Spleen (tissue), 13 donors: ENCODE measurements at places on chromosomes 1 and 21. TPM values are rescaled to one million over a fixed set of nuclear protein-coding genes. Genes with fewer than 3 reads are reported as not detected.

The GSTM5 gene
- 3.4 TPM for total RNA-seq

The LAD1 gene
- 0.83 TPM for total RNA-seq

The RNF186 gene
- not detected for total RNA-seq

The CNKSR1 gene
- 1.8 TPM for total RNA-seq

The LORICRIN gene
- total RNA-seq: not detected

The CHI3L2 gene
- total RNA-seq: 25.6 TPM

The WNT3A gene
- not detected for total RNA-seq

The IL24 gene
- not detected for total RNA-seq

The NT5C1A gene
- not detected for total RNA-seq

DNA sequence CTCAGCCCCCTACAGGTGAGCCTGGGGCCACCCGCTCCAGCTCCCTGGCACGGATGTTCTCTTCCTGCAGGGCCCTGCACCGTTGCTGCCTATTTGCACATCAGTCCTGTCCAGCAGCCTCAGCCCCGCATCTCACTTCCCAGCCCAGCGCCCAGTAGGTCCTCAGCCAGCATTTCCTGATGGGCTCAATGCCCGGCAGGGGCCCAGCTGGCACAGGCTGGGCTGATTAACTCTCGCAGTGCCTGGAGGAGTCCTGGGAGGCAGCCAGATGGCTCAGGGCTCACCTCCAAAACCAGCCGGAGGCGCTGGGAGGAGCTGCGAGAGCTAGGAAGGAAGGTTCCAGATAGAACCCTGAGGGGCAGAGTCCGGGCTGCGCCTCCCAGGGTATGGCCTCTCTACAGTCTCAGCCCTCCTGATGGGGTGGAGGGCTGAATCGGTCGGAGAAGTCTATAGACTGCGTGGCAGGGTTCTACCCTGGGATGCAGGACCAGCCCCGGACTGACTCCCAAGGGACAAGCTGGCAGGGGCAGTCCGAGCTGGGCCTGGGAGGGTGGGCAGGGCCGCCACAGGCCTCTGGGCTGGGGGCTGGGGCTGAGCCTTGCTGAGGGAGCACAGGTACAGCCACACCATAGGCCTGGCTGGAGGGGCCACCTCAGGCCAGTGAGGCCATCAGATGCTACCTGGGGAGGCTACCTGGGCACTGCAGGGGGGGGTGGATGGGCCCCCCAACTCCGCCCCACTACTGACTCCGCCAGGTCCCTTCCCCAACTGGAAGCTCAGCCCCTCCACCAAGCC is 19.2 kb upstream of the CLSTN1 start:
- peak; percentile 63 for DNase-seq

- no peak for DNase-seq
These were observed 1.5 kb downstream of the EPRS1 start for GRCh38 chr1:220044678-220045355.

DNA sequence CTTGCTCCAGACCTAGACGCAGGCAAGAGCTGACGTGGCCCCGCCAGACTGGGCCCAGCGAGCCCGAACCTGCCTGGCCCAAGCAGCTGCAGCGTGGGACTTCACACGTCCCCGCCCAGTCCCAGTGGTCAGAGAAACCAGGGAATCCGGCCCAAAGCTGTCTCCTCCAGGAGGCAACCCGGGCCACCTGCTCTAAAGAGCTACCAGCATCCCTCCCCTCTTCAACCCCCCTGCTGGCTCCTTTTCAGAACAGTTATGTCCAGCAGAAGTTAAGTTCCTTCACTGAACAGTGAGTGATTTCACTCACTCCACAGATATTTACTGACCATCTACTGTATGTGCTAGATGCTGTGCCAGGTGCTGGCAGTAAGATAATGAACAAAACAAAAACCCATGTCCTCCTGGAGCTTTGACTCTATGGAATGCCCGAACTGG is 2.1 kb upstream of the EFNA1 start:
- no peak for DNase-seq

GRCh38 chr21:40853956-40854688 is 7.2 kb upstream of the DSCAM start:
- no peak for DNase-seq

DNA sequence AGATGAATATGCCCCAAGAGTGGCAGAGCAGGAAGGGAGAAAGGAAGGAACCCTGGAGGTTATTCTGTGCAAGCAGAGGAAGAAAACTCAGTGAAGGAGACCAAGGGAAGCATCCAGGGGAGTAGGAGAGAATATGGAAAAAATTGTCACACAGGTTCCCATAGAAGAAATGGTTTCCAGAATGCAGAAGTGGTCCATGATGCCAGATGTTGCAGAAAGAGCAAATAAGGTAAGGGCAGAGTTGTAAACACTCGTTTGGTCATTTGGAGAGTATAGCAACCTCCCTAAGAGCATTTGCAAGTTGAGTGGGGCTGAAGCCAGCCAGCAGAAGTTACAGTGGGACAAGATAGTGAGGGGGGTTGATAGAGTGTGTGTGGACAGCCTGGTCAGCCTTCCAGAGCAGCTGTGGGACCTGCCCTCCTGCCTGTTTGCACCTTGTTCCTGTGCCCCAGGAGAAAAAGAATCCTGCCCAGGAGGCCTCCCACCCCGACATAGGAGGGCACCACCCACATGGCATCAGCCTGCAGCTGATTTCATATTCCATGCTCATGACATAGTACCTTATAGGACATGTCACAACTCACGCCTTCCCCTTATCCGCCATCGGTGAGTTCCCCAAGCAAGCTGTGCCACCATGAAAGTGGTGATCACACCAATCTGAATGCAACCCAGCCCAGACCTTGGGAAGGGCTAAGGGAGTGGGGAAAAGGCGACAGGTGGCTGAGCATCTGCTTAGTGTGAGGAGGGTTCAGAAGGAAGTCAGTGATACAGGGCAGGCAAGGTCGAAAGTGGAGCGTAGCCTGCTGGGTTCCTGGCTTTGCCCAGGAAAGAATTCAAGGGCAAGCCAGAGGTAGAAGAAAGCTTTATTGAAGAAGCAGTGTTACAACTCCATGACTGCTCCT is 8.2 kb upstream of the NEK2 start:
- no peak for DNase-seq

DNA sequence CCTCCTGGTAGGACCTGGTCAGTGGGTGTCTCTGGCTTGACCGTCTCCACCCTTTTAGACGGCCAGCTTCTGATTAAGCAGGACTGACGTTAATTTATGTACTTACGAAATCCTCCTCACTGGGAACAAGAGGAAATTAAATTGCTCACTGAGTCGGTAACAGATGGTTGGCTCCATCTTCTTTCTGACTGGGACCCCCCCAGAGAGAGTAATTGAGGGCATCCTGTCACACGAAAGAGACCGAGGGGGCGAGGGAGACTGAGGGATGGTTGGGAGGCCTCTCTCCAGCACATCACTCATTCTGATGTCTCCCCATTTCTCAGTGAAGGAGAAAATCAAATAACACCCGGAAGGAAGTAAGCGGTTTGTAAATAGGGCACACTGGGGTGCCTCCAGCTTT is 104.8 kb downstream of the OMA1 start:
- DNase-seq: no peak

GRCh38 chr1:6783936-6784559 is 1.2 kb upstream of the CAMTA1 start:
- no peak for DNase-seq

DNA sequence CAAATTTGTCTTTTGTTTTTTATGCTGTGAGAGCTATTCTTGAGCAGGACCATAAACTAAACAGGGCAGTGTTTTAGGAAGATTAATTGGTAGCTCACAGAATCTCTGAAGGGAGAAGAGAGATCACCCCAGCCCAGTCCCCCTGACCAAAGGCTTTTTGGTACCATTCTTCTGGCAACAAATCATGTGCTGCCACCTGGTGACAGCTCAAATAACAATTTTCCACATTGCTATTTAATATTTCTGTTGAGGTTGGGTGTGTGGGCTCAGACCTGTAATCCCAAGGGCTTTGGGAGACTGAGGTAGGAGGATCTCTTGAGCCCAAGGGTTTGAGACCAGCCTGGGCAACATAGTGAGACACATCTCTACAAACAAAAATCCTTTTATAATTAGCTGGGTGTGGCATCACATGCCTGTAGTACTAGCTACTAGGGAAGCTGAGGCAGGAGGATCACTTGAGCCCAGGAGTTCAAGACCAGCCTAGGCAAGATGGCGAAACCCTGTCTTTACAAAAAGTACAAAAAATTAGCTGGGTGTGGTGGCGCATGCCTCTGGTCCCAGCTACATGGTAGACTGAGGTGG is 2.2 kb upstream of the TESK2 start:
- peak; percentile 49 for DNase-seq

GRCh38 chr1:117826540-117827078 is 102.8 kb downstream of the GDAP2 start:
- no peak for DNase-seq

- DNase-seq: no peak
These were observed 291.8 kb upstream of the USP24 start for GRCh38 chr1:55506740-55507577.

GRCh38 chr1:178594133-178594532 is 81.2 kb downstream of the TEX35 start:
- DNase-seq: no peak

- DNase-seq: no peak
These were observed 165.3 kb upstream of the USP24 start for GRCh38 chr1:55380355-55380970.

GRCh38 chr1:15188130-15188524 is 34.6 kb downstream of the TMEM51 start:
- DNase-seq: no peak

DNA sequence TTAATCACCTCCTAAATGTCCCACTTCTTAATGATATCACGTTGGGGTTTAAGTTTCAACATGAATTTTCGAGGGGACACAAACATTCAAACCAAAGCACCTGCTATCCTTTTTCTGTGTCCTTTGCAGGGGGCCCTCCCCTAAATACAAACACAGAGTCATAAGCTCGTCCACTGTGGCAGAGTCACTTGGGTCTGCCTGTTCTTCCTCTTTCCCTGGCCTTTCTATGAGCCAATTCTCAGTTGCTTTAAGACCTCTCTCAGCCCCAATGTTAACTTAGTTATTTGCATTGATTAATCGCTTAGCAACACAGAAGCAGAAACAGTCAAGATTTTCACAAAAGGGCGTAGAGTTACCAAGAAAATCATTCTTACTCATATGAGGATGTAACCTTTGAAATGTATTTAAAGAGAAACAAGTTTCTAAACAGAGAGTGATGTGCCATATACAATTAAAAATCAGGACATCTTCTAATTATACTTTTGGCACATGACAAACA is 14.9 kb downstream of the APCS start:
- DNase-seq: no peak

GRCh38 chr1:110675060-110675791 is 486 bp upstream of the KCNA3 start:
- DNase-seq: peak; percentile 90

GRCh38 chr1:16117936-16118335 is 37.9 kb downstream of the EPHA2 start:
- DNase-seq: no peak

DNA sequence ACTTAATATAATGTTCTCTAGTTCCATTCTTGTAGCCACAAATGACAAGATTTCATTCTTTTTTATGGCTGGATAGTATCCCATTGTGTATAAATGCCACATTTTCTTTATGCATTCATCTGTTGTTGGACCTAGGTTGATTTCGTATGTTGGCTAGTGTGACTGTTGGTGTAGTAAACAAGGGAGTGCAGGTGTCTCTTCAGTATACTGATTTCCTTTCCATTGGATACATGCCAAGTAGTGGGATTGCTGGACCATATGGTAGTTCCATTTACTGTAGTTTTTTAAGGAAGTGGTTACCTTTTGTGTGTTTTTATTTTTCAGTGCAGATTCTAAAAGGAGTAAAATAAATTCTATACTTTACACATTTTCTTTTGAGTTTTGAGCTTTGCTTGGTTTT is 5.7 kb downstream of the PARK7 start:
- DNase-seq: no peak

- no peak for DNase-seq
These were observed 722 bp upstream of the PODN start for GRCh38 chr1:53061123-53061858.

- no peak for DNase-seq
These were observed 79.8 kb upstream of the KIAA0040 start for GRCh38 chr1:175272361-175272760.

GRCh38 chr1:80218112-80218511 is 1211.6 kb upstream of the ADGRL4 start:
- DNase-seq: no peak

- no peak for DNase-seq
These were observed 177.2 kb upstream of the RUNX1 start for GRCh38 chr21:35226328-35226727.

GRCh38 chr1:204514828-204515227 is 1.4 kb upstream of the MDM4 start:
- DNase-seq: no peak

- DNase-seq: no peak
These were observed 25.2 kb downstream of the PRAMEF20 start for GRCh38 chr1:13435458-13435857.

DNA sequence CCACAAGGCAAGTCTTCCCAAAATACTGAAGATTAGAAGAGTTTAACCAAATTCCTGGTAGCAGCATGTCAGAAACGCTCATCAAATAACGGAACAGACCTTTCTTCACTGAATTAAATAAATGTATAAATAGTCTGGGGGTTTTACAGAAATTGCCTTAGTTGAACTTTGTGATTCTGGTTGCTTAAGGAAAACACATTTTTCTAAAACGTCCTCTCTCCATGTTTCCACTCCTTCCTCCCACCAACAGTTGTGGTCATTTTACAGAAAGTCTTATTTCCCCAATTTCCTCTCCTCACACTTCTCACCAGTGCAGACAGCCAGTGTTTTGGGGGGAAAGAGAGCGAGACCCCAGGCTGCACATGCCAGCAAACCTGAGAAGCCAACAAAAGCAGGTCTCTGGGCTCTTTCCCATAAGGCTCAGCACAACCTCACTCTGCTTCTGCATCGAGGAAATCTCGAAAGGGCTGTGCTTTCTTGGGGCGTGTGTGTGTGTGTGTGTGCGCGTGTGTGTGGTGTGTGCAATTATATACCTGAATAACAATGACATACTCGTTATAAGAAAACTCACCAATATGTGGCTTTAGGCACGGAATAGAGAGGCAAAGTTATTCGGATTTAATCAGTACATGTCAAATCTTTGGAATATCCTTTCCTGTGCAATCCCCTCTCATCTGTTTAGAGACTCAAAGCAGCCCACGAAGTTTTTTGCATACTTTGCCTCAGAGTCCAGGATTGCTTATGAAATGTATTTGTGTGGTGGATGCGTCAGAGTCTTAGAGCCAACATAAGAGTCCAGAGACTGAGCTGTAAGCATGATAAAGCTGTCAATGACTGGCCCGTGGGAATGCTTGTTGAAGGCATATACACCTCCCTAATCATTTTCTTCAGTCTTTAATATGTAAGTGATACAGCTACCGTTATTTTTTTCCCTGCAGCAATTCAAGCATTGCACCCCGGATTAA is 2.0 kb downstream of the KCNJ15 start:
- no peak for DNase-seq

- DNase-seq: no peak
These were observed 22.8 kb downstream of the SLC9C2 start for GRCh38 chr1:173580071-173580470.

- no peak for DNase-seq
These were observed 5.9 kb downstream of the DHDDS start for GRCh38 chr1:26438041-26438440.

- DNase-seq: no peak
These were observed 79.3 kb upstream of the WARS2 start for GRCh38 chr1:119219711-119220110.

GRCh38 chr21:32878661-32879060 is 107.1 kb upstream of the PAXBP1 start:
- DNase-seq: no peak
